ENCODE measurements at places on chromosomes 6 and 20.

- no peak for DNase-seq
These were observed 58.2 kb downstream of the PIGU start for GRCh38 chr20:34618676-34619075.

DNA sequence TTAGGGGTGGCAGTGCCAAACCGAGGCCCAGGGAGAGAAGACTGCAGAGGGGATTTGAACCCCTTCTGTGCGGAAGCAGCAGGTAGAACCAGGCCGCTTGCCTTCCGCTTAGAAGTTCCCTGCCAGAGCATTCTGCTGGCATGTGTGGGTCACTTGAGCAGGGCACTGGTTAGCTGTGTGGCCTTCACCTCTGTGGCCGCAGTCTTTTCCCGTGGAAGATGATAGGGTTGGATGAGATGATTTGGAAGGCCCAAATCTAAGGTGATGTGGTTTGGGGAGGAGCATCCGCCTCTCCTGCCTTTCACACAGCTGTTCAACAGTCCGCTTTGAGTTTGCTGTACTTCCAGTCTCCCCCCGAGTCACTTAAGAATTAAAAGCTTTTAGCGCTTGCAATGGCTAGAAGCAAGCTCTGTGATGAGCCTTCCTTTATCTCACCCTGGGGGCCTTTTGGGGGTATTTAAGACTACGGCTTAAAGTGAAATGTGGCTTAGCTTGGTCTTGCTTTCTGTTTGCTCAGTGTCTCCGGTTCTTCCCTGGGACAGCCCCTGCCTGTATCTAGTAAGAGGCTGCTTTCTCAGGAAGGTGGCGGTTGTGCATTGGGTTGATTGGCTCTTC lies 743 bp downstream of the CMTR1 start:
- peak; percentile 28 for DNase-seq

- no peak for DNase-seq
These were observed 75.7 kb downstream of the NCOA7 start for GRCh38 chr6:125866433-125866832.

GRCh38 chr6:136749359-136749997 lies 42.8 kb downstream of the MAP3K5 start:
- no peak for DNase-seq

GRCh38 chr20:47141941-47142773 lies 214.3 kb downstream of the ZMYND8 start:
- DNase-seq = no peak

GRCh38 chr20:53524589-53525312 lies 68.9 kb downstream of the ZNF217 start:
- no peak for DNase-seq

GRCh38 chr6:7165890-7166267 lies 58.1 kb downstream of the RREB1 start:
- DNase-seq = no peak

DNA sequence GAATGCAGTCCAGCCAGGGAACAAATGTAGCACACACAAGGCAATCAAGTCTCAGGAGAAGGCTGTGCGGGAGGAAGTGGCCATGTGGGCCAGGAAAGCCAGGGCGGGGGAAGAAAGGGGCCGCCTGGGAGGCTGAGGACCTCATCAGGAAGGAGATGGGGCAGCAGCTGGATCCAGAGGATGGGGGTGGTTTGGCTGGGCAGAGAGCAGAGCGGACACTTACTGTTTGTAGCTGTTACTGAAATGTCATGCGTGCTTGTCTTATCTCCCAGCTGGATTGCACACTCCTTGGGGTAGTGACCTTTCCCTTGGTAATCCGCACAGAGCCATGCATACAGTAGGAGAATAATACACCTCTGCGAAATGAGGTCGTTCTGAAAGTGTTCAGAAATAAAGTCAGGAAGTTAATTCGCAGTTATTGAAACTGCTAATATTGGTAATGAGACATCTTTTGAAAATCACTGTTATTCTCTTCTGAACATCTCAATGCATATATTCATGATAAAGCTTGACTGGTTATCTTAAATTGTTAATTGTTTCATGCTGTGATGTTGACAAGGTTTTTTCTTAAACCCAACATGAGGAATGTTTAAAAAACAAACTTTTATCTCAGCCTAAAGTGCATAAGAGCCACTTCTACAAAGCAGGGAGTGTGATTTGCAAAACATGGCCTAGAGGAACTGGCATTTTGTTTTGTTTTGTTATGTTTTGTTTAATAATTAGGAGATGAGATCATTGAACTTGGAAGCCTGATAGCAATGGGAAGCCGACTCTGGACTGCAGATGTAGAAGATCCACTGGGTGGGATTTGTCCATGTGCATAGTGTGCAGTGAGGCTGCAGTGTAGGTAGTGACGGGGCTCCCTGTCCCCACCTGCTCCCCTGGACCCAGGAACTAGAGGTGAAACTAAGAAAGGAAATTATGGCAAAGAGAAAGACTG lies 18.0 kb upstream of the MAP3K4 start:
- no peak for DNase-seq

- DNase-seq = no peak
These were observed 157.7 kb downstream of the RNASET2 start for GRCh38 chr6:166798652-166799051.

DNA sequence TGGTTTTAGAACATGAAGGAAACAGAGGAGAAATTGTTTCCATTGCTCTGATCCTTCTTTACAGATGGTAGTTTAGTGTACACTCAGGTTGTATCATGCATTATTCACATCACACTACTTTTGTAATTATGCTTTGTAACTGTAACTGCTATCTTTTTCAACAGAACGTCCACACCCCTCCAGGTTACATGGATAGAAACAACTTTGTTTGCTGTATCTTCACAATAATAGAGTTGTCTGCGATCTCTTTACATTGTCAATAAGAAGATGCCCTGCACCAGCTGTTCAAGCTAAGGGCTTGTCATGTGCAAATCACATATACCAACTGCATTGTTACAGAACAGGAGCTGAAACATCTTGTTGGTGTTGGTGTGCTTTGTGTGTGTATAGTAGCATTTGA lies 67.9 kb upstream of the MAP7 start:
- DNase-seq = no peak

DNA sequence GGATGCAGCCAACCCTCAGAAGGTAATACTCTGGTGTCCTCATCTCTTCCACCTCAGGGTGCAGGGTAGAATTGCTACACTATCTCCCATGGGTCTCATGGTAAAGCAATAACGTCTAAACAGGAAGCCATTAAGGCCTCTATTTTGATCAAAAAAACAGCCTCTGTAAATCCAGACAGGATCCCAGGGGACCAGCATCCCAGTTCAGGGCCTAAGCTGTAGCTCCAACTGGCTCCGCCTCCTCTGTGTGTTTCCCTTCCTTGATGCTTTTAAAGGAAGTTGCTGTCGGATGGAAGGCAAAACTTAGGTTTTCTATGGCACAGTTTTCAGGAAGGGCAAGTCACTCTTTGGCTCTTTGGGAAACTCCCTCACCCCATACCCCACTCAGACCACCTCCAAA lies 222.0 kb downstream of the MAFB start:
- no peak for DNase-seq

GRCh38 chr20:6768228-6769140 lies 998 bp downstream of the BMP2 start:
- DNase-seq = no peak

- no peak for DNase-seq
These were observed 1.4 kb upstream of the SEC63 start for GRCh38 chr6:107959392-107959791.

GRCh38 chr6:40185486-40185885 lies 251.2 kb upstream of the MOCS1 start:
- no peak for DNase-seq

DNA sequence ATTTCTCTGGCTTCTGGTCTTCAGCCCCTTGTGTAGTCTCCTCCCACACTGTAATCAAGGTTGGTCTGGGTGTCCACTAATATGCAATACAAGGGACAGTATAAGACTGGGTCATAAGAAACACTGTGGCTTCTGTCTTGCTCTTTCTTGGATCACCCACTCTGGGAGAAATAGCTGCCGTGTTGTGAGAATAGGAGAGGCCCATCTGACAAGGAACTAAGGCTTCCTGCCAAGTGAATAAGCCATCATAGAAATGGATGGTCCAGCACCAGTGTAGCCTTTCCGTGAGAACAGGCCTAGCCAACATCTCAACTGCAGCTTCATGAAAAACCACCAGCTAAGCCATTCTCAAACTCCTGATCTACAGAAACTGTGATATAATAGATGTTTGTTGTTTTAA lies 23.3 kb downstream of the BAG2 start:
- no peak for DNase-seq

GRCh38 chr6:24117021-24117420 lies 9.0 kb upstream of the NRSN1 start:
- no peak for DNase-seq

GRCh38 chr20:8575114-8575513 lies 443.0 kb downstream of the PLCB1 start:
- DNase-seq = no peak

DNA sequence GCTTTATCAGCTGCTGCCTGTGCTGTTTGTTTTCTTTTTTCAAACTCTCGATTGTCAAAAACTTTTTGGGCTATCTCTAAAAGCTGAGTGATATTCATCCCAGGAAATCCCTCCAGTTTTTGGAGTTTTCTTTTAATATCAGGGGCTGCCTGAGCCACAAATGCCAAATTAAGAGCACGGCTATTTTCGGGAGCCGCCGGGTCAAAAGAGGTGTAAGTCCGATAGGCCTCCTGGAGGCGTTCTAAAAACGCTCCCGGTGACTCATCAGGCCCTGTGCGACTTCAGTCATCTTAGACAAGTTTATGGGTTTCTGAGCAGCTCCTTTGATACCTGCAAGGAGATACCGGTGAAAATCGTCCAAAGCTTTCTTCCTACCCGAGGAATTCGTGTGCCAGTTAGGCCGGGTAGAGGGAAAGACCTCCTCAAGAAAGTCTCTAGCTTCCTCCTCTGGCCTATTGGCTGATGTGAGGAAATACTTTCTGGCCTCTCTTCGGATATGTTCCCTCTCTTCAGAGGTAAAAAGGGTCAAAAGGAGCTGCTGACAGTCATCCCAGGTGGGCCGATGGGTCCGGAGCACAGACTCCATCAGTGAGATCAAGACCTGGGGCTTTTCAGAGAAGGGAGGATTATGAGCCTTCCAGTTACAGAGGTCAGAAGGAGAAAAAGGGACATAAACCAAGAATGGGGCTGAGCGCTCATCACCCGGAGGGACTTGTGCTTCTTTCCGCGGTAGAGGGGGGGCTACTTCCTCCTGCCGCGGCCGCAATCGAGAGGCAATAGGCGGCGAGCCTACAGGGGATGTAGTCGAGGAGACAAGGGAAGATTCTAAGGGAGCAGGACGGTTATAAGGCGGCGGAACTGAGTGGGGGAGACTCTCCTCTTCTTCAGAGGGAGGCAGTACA lies 151.1 kb downstream of the TRIM27 start:
- no peak for DNase-seq

DNA sequence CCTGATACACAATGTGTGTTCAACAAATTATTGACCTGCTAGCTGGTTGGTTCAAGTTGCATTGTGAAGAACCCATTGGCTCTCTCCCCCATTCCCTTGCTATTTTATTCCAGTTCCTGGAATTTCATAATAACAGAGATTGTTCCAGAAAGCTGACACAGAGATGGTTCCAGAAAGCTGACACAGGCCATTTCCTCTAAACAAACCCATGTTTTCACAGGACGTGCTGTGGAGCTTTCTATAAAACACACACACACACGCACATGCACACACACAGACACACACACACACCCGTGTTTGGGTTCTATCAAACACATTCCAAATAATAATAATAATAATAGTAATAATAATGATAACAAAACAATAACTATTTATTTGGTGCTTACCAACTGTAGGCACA lies 259.1 kb downstream of the CLIC5 start:
- DNase-seq = no peak

- no peak for DNase-seq
These were observed 2.2 kb downstream of the APCDD1L start for GRCh38 chr20:58512808-58513552.

- no peak for DNase-seq
These were observed 183.2 kb upstream of the TCF21 start for GRCh38 chr6:133705731-133706130.

GRCh38 chr20:33883164-33883563 lies 72.0 kb downstream of the CHMP4B start:
- no peak for DNase-seq

- no peak for DNase-seq
These were observed 329.0 kb downstream of the ESR1 start for GRCh38 chr6:152136449-152136825.

DNA sequence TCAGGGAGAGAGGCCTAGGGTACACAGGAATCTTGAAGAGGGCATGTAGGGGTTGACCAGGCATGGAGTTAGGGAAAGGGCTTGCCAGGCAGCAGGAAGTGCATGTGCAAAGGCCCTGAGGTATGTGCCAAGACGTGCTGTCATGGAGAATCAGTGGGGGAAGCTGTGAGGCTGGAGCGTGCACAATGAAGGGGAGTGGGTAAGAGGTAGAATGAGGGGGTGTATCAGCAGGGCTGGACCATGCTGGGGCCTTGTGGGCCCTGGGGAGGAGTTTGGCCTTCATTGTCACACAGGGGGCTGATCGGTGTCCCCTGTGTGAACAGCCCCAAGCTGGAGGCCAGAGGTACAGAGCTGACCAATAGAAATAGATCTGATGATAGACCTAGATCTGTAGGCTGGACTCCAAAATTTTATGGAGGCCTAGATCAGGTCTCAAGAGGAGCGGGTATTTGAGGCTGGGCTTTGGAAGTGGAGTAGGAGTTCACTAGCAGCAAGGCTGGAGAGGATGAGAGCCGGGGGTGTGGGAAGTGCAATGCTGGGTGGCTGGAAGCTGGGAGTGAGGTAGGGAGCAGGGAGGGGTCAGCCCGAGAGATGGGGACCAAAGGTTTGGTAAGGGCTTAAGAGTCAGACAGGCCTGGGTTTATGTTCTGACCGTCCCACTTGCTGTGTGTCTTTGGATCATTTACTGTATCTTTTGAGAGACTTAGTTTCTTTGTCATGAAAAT lies 3.0 kb downstream of the SRC start:
- no peak for DNase-seq

DNA sequence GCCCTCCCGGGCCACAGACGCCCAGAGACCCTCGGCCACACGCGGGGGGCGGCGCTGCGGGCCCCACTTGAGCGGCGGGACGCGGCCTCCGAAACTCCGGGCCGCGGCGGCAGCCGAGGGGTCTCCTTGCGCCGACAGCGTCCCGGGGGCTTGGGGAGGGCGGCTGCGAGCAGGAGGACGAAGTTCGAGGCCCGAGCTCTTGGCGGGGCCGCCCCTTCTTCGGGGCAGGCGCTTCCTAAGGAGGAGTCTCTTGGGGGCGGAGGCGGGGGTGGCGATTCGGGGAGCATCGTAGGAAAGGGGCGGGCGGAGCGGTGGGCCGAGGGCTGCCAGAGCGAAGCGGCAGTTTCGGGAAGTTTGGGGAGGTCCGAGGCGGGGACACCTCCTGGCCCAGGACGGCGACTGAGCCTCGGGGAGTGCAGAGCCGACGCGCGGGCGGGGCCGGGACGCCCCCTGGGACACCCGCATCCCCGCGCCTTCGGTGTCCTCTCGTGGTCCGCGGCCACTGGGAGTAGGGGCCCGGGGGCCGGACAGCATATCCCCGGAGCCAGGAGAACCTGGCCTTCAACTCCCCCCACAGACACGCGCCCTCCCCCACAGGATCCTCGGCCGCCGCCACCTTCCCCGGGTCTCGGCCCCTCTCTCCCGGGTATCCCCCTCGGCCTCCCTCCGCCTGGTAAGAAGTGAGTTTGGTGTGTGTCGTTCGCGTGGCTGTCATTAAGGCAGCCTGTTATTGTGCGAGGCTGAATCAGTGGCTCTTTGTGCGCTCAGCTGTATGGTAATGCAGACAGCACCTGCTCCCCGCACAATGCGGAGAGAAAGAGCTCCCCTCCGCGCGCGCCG lies 613 bp upstream of the DLL1 start:
- peak; percentile 72 for DNase-seq

GRCh38 chr6:106509420-106510089 lies 119.7 kb downstream of the RTN4IP1 start:
- DNase-seq = no peak

GRCh38 chr6:14735956-14736486 lies 509.8 kb upstream of the JARID2 start:
- DNase-seq = no peak

- DNase-seq = no peak
These were observed 71.9 kb downstream of the MDGA1 start for GRCh38 chr6:37625591-37626374.

Measured in C1 segment of cervical spinal cord (tissue), 14 donors.